ENCODE measurements at places on chromosomes 5 and 9.

DNA sequence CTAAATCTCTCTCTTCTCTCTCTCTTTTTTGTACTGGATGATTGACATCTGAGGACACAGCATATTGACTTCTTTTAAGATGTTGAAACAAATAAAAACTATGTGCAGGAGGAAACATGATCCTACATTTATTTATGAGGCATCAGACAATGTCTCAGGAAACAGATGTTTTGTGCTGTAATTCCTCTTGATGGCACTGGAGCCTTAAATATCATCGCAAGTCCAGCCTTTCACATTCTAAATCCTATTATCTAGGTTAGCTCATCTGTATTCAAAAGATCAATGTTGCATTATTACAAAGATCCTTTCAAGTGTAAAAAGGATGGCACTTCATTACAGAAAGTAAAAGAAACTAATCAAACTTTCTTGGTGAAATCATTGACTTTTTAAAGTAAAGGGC lies 63.9 kb downstream of the MAT2B start:
- DNase-seq, result no peak

DNA sequence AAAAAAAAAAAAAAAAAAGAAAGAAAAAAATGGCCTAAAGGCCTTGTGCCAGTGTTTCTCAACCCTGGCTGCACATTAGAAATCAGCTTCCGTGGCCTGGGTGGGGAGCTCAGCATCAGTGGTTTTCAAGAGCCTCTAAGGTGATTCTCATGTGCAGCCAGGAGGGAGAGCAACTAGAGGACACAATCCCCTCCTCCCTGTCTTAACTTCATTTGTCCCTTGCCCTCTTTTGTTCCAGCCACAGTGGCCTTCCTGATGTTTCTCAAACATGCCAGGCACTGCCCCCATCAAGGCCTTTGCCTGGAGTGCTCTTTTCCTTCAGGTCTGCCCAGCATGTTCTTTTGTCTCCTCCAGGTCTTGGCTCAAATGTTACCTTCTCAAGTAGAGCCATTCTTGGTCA lies 42.4 kb downstream of the HOMER1 start:
- no peak for DNase-seq

DNA sequence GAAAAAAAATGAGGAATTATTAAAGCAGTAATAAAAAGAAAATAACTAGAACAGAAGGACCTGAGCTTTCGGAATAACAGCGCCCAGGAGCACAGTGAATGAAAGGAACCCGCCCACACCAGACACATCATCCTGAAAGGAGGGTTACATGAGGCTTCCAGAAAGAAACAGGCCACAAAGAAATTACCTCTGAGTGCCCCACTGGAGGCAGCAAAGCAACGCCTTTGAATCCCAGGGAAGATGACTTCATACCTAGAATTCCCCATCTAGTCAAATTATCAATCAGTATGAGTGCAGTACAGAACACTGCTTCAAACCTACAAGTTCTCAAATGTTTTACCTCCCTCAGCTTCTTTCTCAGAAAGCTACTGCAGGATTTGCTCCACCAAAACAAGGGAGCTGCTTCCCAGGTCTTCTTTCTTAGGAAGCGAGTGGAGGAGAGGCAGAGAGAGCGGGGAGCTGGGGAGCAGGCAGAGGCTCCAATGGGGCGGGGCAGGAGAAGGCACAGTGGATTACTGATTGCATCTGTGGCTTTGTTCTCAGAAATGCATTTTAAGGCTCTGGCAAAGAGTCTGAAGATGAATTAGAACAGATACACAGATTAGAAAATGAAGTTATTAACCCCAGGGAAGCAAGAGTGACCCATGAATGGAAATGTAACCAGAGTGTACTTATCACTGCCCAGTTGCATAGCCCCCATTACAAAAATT lies 87.1 kb downstream of the SEMA4D start:
- no peak for DNase-seq

- DNase-seq, result no peak
These were observed 98.1 kb upstream of the ERBIN start for GRCh38 chr5:65828022-65828896.

- DNase-seq, result no peak
These were observed 1.3 kb downstream of the NPDC1 start for GRCh38 chr9:137044502-137045177.

DNA sequence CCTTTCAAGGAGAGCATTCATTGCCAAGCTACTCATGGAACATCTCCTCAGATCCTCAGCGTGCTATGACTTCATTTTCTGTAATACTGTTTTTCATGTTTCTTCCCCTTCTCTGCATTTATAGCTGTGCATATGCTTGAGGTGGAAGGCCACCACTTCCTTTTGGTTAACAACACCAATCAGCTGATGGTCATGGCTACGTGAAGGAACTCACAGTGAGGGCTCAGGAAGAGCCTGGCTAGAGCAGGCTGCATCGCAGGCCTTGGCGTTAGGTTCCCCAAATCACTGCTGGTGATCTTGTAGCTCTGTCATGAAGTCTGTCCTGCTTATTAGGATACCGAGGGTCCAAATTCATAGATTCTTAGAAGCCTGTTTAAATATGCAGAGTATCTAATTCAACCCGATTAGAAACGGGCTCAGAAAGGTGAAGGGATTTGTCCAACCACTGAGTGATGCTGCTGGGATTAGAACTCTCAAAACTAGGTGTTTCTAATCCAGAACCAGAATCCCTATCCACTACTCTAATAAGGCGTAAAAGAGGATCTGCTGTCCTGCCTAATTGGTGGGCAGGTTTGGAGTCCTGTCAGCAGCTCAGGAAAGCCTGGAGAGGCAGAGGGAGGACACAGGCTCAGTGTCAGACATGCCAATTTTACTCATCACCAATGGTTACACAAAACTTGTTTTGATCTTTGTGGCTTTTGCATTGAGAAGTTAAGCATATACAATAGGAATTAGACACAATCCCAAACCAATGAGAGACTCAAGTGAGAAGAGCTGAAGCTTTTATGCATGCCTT lies 7.5 kb downstream of the SYK start:
- no peak for DNase-seq

DNA sequence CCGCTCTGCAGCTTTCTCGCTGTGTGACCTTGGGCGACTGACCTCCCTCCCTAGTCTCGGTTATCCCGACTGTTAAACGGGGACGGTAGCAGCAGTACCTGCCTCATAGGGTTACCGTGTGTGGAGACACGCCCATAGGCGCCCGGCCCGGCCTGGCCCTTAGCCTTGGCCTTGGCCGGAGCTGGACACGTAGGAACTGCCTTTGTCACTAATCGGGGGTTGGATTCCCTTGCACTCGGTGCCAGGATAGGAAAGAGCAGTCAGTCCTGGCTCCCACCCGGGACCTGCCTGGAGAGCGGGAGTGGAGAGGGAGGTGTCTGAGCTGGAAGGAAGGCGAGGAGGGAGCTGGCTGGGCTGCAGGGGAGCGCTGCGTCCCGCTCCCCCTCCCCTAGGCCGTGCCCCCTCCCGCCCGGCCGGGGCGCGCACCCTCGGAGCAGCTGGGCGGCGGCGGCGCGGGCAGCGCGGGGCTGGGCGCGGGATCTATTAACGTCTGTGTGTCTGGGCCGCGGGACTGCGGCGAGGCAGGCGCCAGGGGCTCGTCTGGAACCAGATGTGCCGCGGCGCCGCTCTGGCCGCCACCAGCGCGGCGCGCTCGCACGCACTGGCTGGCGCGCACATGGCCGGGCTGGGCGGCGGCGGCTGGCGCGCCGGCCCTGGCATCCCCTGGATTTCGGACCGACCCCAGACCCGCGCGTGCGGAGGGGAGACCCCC lies 31.7 kb downstream of the PRRX2 start:
- no peak for DNase-seq

DNA sequence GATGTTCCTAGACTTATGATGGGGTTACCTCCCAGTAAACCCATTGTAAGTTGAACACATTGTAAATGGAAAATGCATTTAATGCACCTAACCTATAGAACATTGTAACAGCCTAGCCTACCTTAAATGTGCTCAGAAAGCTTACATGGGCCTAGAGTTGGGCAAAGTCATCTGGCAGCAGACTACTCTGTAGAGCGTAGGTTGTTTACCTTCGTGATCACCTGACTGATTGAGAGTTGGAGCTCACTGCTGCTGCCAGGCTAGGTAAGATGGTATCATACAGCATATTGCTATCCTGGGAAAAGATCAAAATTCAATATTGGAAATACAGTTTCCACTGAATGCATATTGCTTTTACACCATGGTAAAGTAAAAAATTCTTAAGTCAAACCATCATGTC lies 95.4 kb downstream of the HTR4 start:
- DNase-seq, result no peak

- no peak for DNase-seq
These were observed 98.2 kb upstream of the NIPBL start for GRCh38 chr5:36778336-36778735.

DNA sequence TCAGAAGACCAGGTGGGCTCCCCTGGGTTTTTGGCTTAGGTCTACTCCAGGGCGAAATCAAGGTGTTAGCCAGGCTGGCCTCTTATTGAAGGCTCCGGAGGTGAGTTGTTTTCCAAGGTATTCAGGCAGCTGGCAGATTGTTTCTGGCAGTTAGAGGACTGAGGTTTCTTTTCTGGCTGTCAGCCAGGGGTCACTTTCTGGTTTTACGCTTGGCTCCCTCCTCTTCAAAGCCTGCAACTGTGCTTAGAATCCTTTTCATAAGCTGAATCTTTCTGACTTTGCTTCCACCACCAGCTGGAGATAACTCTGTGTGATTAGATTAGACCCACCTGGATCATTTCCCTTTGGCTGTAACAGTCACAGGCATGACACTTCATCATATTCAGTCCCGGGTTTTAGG lies 24.6 kb downstream of the RFK start:
- DNase-seq, result no peak

- DNase-seq, result no peak
These were observed 67.2 kb downstream of the TSSK1B start for GRCh38 chr5:113367586-113367985.

GRCh38 chr5:17925276-17925675 lies 291.0 kb downstream of the TAF11L14 start:
- DNase-seq, result no peak

DNA sequence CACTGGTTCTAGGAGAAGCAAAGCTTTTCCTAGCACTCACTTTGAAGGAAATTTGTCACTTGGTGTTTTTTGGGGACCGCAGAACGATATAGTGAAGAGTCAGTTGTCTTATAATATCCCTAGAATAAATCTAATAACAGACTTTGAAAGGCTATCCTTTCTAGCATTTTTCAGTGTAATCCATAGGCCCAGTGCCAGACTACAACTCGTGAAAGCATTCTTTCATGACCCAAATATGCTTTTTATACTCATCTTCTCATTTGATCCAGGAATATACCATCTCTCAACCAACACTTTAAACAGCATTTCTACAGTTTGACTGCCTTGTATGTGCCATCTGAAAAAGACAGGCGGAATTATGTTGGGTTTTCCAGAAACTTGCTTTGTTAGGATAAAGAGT lies 104.0 kb downstream of the ERCC6L2 start:
- no peak for DNase-seq

GRCh38 chr5:94445726-94446125 lies 172.7 kb downstream of the KIAA0825 start:
- DNase-seq, result no peak

GRCh38 chr5:136749016-136749415 lies 383.7 kb upstream of the TRPC7 start:
- DNase-seq, result no peak

DNA sequence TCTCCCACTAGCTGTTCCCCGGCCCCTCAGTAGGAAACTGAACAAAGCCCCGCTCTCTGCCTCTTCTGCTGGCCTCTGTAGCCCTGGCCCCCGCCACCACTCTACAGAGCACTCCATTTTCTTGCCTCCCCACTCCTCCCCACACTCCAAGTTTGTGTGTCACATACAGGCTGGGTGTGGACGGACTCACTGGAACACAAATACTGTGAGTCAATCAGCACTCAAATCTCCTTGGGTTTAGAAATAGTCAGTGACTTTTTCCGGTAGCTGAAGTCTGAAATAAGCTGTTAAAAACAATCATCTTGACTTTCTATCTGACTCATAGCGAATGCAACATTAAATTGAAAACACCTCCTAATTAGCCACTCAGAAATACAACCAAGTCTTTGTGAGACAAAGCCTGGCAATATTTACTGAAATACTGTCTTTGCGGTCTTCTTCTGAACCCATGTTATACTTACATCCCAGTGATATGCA lies 122.5 kb downstream of the LHFPL2 start:
- DNase-seq, result no peak

DNA sequence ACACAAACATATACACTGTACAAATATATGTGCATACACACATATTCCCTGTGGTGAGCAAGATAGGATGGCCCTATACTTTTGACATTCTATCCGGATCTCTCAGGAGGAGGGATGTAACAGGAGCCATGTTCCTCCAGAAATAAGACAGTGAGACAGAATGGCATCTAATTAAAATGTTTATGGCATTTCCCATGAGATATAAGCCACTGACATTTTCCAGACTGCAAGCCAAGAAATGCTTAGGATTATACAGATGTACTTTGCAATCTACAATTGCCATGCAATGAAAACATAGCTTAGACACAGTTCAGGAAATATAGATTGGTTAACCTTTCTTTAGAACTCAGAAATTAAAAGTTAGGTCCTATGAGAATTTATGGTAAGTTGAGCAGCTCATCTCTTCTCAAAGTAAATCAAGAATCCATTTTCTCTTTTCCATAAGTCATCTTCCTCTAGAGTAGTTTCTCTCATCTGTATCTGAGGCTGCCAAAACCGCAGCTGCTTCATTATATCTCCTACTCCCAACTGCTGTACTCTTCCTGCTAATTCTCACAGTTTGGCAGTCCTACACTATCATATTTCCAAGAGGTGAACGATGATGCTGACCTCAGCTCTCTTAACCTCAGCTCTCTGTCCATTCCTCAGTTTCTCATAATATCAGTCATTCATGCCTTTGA lies 1719.1 kb downstream of the MAT2B start:
- no peak for DNase-seq

- DNase-seq, result no peak
These were observed 14.0 kb upstream of the TRIM14 start for GRCh38 chr9:98132806-98133631.

DNA sequence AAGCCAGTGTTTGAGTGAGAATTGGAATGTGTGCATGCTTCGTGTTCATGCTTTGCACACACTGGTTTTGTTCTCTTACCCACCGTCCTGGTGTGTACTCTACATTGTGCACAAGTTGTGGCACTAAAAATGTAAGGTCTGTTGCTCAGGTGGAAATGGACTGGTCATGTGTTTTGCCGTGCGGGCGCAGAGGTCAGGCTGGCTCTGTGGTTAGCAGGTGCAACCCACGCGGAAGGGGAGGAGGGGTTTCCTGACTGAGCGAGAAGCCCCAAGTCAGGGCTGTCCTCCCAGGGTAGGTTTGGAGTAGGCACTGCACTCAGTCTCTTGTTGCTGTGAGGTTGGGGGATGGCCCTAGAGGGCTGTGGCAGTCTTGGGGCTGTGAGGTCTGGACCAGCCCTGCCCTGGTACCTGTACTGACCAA lies 86.6 kb downstream of the EHMT1 start:
- no peak for DNase-seq

DNA sequence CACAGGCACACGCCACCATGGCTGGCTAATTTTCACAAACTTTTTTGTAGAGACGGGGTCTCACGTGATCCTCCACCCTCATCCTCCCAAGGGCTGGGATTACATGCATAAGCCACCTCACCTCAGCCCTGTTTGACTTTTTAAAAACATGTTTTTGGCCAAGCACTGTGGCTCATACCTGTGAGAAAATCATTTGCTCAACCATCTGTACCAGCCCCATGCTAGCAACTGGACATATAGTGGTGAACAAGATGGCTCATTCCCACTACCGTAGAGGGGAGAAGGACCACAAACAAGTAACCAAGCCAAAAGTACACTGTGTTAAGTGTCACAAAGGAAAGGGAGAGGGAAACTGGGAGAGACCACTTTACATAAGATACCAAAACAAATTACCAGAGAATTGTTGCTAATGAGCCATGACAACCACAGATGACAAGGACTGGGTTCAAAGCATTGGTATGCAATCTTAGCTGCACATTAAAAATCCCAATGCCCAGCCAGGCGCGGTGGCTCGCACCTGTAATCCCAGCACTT lies 19.2 kb downstream of the PPP2CA start:
- DNase-seq, result no peak

All from HS-27A (cell line).